ENCODE measurements at places on chromosomes 1 and 21. TPM values are rescaled to one million over a fixed set of nuclear protein-coding genes. Genes with fewer than 3 reads are reported as not detected.
A peak's percentile ranks its signal among the peaks of the same experiment; 100 is the strongest.

- peak overlapping the region; percentile 99 for H3K27ac ChIP-seq
- H3K36me3 ChIP-seq: no peaks in the 10 kb centered on the region
- peak; percentile 15 for DNase-seq
- H3K27me3 ChIP-seq: no peaks in the 10 kb centered on the region
- H3K4me3 ChIP-seq: peak overlapping the region; percentile 99
Measured at GRCh38 chr1:172533513-172534151, 682 bp downstream of the SUCO start.

GRCh38 chr21:42997053-42997452 is 22.7 kb downstream of the PKNOX1 start:
- H3K36me3 ChIP-seq: no peaks in the 10 kb centered on the region
- H3K4me1 ChIP-seq: peaks cover 7% of the 10 kb centered on the region
- no peak overlapping the region for H3K4me3 ChIP-seq

DNA sequence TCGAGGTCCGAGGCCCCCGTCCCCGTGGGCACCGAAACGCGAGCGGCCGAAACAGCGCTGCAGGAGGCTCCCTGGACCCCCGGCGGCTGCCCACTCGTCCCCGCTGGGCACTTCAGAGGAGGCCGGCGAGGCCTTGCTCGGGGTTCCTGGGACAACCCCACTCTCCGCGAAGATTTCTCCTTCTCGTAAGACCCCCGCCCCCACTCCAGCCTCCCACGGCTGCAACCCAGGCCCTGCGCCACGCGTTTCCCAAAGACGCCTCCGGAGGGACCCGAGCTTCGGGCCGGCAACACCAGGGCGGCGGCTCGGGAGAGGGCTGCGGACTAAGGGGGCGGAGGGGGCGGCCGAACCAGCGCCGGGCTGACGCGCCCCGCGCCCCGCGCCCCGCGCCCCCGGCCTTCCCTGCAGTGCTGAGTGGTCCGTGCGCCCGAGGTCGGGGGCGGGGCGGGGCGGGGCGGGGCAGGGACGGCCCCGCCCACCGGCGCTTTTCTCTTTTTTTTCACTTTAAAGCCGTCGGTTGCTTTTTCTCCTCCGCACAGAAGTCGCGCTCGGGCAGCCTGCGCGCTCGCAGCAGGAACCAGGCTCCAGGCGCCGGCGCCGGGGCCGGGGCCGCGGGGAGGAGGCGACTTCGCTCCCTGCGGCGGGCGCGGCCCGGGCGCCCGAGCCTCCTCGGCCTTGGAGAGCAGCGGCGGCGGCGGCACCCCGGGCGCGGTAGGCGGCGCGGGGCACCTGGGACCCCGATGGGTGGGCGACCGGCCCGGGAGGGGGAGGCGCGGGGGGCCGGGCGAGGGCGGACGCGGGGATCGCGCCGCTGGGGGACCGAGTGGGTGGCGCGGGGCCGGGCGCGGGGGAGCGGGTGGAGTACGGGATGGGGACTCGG is at the start of gene SPSB1:
Gene SPSB1 (plus strand): TSS at position 534 of the 880 bp plus-strand sequence. CDS start 62,998 bp downstream, outside the sequence.
- H3K4me3 ChIP-seq: peak within 1 kb of the TSS; percentile 98
- DNase-seq: peak; percentile 62
- no peaks in the 10 kb centered on the region for H3K27me3 ChIP-seq
- H3K4me1 ChIP-seq: peaks cover 39% of the 10 kb centered on the region
- H3K27ac ChIP-seq: peak within 1 kb of the TSS; percentile 88

- peak; percentile 82 for DNase-seq
- no peaks in the 10 kb centered on the region for H3K4me1 ChIP-seq
- H3K27ac ChIP-seq: no peak overlapping the region
- H3K27me3 ChIP-seq: no peaks in the 10 kb centered on the region
Measured at GRCh38 chr1:109773203-109773899, 9.6 kb upstream of the EPS8L3 start.

DNA sequence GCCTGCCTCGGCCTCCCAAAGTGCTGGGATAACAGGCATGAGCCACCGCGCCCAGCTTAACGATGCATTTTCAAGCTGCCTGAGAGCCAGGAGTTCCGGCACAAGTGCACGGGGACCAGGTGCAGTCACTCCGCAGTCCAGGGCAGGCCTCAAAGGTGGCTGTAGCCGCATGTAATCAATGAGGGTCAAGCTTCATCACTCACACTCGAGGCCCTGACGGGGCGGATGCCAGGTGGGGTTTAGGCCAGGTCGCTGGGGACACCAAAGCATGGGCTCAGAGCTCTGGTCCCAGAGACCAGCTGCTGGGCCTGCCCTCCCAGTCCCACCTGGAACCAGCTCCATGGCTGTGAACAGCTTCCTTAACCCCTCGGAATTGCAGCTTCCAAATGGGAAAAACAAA is 26.1 kb upstream of the GPR153 start:
- H3K4me3 ChIP-seq: no peak overlapping the region
- H3K4me1 ChIP-seq: no peaks in the 10 kb centered on the region
- H3K27ac ChIP-seq: no peak overlapping the region

- H3K27ac ChIP-seq: no peak overlapping the region
- no peak overlapping the region for H3K4me3 ChIP-seq
- H3K27me3 ChIP-seq: no peaks in the 10 kb centered on the region
- H3K36me3 ChIP-seq: no peaks in the 10 kb centered on the region
Measured at GRCh38 chr21:40120940-40121575, 253.8 kb downstream of the PCP4 start.

DNA sequence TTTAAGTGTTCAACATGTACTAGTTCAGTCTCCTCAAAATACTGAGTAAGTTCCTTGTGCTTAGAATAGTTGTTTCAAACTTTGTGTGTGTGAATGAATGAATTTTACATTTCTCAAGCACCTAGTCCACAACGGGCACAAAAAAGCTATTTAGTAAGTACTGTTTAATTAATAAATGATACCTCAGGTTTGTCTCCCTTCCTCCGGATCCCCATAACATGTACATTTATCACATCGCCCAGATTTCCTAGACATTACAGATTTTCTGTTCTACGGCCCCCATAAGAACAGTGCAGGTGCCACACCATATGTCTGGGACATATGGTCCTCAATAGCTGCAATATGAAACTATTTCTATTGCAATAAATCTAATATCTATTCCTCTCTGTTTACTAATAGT is 1.3 kb upstream of the TTF2 start:
- H3K36me3 ChIP-seq: no peaks in the 10 kb centered on the region
- DNase-seq: no peak
- no peaks in the 10 kb centered on the region for H3K27me3 ChIP-seq
- H3K4me3 ChIP-seq: no peak overlapping the region

DNA sequence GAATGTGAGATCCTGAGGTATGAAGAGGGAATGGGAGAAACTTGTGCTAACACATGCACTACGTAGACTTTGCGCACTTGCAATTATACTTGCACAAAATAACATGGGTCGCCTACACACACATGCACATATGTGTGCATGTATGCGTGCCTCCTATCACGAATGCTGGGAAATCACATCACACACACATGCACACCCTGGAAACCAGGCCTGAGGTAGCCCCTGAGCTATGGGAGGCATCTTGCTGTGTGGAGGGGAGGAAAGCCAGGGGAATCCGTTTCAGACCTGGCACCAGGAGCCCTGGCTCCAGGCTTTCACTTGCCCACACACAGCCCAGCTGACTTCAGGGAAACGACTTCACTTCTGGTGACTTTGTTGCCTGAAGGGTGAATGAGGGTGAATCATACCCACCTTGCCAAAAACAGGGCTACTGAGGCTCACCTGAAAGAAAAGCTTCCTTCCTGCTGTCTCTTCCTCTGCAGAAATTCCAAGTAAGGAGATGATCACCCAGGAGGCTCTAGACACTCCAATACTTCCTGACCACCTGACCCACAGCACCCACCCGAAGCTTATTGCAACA is 136.0 kb upstream of the NGF start:
- no peak for DNase-seq
- no peak overlapping the region for H3K4me3 ChIP-seq
- no peak overlapping the region for H3K27ac ChIP-seq
- no peaks in the 10 kb centered on the region for H3K4me1 ChIP-seq

- peaks cover 3% of the 10 kb centered on the region for H3K27me3 ChIP-seq
- H3K36me3 ChIP-seq: no peaks in the 10 kb centered on the region
- no peak overlapping the region for H3K27ac ChIP-seq
Measured at GRCh38 chr1:210272666-210273065, 40.1 kb downstream of the SERTAD4 start.

- no peak overlapping the region for H3K4me3 ChIP-seq
- no peak overlapping the region for H3K27ac ChIP-seq
- no peaks in the 10 kb centered on the region for H3K27me3 ChIP-seq
- no peaks in the 10 kb centered on the region for H3K4me1 ChIP-seq
- no peak for DNase-seq
- peaks cover 9% of the 10 kb centered on the region for H3K36me3 ChIP-seq
Measured at GRCh38 chr1:231750818-231751362, 124.3 kb downstream of the DISC1 start.

GRCh38 chr1:197471248-197471985 is 203.4 kb downstream of the CRB1 start:
- H3K4me3 ChIP-seq: no peak overlapping the region
- DNase-seq: no peak
- H3K27ac ChIP-seq: no peak overlapping the region
- no peaks in the 10 kb centered on the region for H3K4me1 ChIP-seq

GRCh38 chr21:46094401-46095082 is 3.4 kb upstream of the COL6A2 start:
- no peak overlapping the region for H3K27ac ChIP-seq
- no peak for DNase-seq
- no peaks in the 10 kb centered on the region for H3K36me3 ChIP-seq
- peaks cover 14% of the 10 kb centered on the region for H3K27me3 ChIP-seq
- H3K4me1 ChIP-seq: no peaks in the 10 kb centered on the region
- H3K4me3 ChIP-seq: no peak overlapping the region

GRCh38 chr1:77134359-77134758 is 84.9 kb downstream of the PIGK start:
- H3K27me3 ChIP-seq: no peaks in the 10 kb centered on the region
- no peak for DNase-seq
- no peak overlapping the region for H3K27ac ChIP-seq
- H3K4me3 ChIP-seq: no peak overlapping the region
- no peaks in the 10 kb centered on the region for H3K36me3 ChIP-seq
- H3K4me1 ChIP-seq: no peaks in the 10 kb centered on the region

GRCh38 chr1:27597516-27598294 is 6.2 kb downstream of the AHDC1 start:
- no peak overlapping the region for H3K4me3 ChIP-seq
- no peaks in the 10 kb centered on the region for H3K36me3 ChIP-seq
- DNase-seq: no peak
- peak overlapping the region; percentile 100 for H3K27ac ChIP-seq
- no peaks in the 10 kb centered on the region for H3K27me3 ChIP-seq

DNA sequence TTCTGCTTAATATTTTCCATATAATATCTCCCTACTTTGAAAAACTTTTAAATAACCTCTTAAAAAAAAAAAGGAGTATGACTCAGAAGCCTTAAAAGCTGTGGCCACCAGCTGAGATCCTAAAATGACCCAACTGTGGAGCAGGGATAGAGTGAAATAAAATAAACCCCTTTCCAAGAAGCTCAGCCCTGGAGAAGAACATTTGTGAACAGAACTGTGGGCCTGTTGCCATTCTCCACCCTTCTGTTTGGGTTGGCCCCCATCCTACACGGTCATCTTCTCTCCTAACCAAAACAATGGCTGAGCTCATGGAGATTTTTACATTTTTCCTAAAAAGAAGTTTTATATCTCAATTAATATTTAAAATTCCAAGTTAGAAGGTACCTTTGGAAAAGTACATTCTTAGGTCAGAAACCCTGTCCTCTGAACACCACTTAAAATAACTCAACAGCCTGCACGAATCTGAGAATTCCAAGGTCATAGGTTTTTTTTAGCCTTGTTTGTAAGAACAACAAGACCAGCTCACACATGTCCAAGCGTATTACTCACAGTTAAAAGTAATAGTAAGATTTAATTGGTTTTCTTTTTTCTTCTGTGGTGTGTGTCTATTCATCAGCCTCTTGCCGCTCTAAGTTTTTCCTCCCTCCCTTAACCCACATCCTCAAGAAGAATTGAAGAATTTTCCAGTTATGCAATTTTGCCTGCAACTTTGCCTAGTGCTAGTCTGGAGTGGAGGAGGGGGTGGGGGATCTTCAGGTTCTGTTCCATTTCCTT is 107.7 kb upstream of the ERRFI1 start:
- DNase-seq: peak; percentile 59
- H3K36me3 ChIP-seq: no peaks in the 10 kb centered on the region
- peaks cover 5% of the 10 kb centered on the region for H3K4me1 ChIP-seq
- no peaks in the 10 kb centered on the region for H3K27me3 ChIP-seq
- H3K4me3 ChIP-seq: no peak overlapping the region

DNA sequence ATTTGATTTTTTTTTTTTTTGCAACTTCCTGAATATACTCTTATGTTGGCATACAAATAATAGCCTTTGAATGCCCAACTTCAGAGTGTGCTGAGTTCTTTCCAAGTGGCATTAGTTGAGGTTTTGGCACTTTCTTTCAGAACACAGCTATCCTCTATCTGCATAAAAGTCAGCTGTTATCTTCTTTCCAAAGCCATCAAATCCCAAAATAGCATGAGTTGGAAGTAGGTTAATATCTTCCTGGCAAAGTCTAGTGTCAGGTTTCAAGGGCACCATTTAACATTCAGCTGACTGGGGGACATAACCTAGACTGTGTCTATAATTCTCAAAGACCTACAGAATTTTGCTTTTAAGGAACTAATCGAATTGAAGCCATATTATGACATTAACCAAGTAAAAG is 223.9 kb downstream of the PLPP3 start:
- H3K27me3 ChIP-seq: no peaks in the 10 kb centered on the region
- H3K4me3 ChIP-seq: no peak overlapping the region
- DNase-seq: no peak
- H3K36me3 ChIP-seq: no peaks in the 10 kb centered on the region
- H3K4me1 ChIP-seq: peaks cover 61% of the 10 kb centered on the region
- peak overlapping the region; percentile 73 for H3K27ac ChIP-seq

GRCh38 chr1:189607477-189608096 is 870.1 kb downstream of the BRINP3 start:
- no peaks in the 10 kb centered on the region for H3K27me3 ChIP-seq
- no peaks in the 10 kb centered on the region for H3K4me1 ChIP-seq
- H3K27ac ChIP-seq: no peak overlapping the region
- H3K4me3 ChIP-seq: no peak overlapping the region

GRCh38 chr1:27574871-27575831 is 28.8 kb downstream of the AHDC1 start:
- DNase-seq: no peak
- peak overlapping the region; percentile 95 for H3K27ac ChIP-seq
- H3K4me1 ChIP-seq: peaks cover 82% of the 10 kb centered on the region
- no peaks in the 10 kb centered on the region for H3K36me3 ChIP-seq

The HSD3B1 gene
- not detected for total RNA-seq

The GPA33 gene
- not detected for total RNA-seq

The NPHS2 gene
- not detected for total RNA-seq

The PDIK1L gene
- 6.4 TPM for total RNA-seq

The MAB21L3 gene
- total RNA-seq: 0.07 TPM

The BTBD8 gene
- 3.4 TPM for total RNA-seq

The LENEP gene
- not detected for total RNA-seq
